ENCODE measurements at places on chromosomes 16 and 17.

- DNase-seq: no peak
Measured at GRCh38 chr17:1882836-1883235, 53.0 kb downstream of the RPA1 start.

- DNase-seq: no peak
Measured at GRCh38 chr17:69802045-69802740, 272.8 kb upstream of the KCNJ16 start.

DNA sequence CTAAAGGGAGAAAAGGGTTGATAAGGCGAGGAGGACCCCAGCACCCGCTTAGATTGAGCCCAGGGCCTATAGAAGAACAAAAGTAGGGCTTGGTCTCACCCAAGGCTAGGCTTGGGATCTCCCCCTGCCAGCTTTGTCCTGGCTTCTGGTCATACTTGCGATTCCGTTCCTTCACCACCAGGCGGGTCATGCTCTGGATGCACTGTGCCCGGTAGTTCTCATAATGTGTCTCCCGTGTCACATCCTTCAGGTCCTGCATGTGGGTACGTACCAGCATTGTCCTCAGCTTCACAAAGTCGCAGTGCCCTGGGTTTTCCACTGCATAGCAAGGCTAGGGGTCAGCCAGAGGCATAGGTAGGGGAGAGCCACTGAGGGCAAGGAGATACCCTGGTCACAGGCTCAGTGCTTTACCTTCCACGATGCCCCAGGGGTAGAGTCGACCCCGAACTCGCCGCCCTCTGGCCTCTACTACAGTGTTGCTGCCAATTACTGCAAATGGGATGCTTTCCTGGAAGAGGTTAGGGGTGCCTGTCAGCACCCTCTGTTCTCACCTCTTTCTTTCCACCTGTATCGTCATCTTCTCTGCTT is 6.5 kb upstream of the MTMR4 start:
- DNase-seq: no peak

DNA sequence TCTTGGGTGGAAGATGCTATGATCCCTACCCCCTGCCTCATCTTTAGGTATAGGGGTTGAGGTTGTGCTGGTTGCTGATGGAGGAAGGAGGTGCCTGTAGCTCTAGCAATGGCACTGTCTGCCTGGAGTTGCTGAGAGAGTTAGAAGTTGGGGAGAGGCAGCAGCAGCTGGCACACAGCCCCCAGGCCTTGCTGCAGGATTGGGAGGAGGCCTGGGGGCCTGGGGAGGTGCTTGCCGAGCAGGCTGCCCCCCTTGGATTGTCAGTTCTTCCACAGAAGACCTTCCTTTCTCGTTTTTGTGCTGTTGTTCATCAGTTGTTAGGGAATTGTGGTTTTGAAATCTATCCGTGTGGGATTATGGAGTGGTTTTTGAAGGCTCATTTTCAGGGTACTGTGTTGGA is 52.9 kb downstream of the SEC14L1 start:
- DNase-seq: no peak

DNA sequence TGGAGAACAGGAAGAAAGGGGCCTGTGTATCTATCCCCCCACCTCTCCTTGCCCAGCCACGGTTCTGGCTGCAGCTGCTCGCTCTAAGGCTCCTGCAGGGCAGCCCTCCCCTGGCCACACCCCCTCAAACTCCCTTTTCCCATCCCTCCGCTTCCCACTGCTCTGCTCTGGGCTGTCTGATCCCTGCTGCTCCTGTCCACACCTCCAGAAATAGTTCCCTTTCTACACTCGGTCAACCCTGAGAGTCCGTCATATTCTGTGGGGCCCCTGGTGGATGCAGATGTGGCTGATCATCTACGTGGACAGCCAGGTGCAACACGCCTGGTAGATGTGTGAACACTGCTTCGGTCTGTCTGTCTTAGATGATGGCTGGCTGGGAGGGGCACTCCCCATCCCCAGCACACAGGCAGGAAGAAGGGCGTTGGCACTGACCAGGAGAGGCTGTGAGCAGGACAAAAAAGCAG is 19.3 kb upstream of the KRT19 start:
- no peak for DNase-seq

DNA sequence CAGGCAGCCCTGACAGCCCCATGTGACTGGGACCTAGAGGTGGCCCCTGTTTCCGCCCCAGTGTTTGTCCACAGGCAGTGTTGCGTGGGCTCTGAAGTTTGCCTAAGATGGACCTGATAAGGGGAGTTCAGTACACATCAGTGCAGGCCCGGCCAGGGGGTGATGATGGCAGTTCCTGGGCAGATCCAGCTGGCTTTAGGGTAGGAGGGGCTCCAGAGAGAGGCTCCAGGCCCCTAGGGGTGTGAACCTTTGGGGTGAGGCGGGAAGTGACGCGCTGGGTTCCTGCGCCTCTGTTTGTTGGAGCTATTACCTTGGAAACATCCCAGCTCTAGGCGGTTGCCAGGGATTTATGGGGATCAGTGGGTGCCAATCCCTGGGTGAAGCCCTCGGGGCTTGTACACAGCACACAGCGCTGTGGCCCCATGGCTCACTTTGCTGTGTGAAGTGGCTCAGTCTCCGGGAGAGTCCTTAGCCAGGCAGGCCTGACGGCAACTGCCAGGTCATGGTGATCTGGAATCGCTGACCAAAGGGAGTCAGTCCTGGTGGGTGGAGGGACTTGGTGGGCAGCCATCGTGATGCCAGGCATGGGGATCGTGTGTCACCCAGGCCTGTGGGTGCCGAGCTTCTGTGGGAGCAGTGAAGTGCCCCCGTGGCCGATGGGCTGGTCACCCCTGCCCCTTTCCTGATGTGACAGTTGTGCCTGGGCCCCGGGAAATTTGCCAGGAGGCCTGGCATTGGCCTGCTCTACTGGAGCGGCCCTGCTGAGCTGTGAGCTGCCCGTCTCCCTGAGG is 146.1 kb downstream of the SEC14L1 start:
- no peak for DNase-seq

DNA sequence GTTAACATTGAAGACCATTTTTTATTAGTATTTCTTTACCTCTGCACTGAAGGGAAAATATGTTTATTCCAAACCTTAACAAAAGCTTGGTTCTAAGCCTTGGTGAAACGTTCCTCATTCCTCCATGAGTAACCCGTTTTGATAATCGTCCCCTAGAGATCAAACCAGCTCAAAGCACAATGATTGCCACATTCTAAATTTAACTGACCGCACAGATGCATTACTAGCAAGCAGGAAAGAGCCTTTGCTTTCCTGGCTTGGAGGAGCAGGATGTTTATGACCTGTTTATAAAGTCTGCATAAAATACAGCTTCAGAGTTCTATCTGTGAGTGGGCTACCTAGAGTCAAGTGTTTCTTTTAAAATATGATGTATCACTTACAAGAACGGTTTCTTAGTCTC is 193.8 kb downstream of the TMEM114 start:
- no peak for DNase-seq

- DNase-seq: peak; percentile 46
Measured at GRCh38 chr16:74709441-74709877, 8.8 kb upstream of the MLKL start.

DNA sequence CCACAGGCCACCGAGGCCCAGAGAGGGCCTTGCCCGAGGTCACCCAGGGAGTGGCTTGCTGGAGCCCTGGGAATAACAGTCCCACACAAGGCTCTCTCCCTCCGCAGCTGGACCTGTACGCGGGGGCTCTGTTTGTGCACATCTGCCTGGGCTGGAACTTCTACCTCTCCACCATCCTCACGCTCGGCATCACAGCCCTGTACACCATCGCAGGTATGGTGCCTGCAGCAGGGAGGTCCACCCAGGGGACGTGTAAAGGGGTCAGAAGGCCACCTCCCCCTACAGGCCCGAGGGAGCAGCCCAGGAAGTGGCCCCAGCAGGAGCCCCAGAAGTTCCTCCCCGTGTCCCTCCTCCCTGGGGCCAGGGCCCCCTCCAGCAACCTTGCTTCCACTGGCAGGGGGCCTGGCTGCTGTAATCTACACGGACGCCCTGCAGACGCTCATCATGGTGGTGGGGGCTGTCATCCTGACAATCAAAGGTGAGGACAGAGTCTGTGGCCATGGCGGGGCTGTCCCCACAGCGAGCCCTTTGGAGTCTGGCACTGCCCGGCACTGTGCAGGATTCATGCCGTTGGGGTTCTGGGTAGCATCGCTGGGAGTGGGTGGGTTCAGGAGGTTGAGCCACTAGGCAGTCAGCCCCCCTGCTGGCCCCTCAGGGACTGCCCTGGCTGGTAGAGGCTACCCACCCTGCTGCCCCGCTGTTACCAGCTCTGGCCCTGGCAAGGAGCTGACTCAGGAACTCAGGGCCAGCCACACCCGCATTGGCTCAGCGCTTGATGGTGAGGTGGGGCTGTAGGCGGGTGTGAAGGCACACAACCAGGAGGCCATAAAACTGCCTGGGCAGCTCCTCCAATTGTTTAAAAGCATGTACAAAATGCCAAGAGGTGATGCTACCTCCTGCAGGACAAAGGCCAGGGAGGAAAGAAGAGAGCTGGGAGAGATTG is 17.3 kb downstream of the SLC5A10 start:
- DNase-seq: no peak

DNA sequence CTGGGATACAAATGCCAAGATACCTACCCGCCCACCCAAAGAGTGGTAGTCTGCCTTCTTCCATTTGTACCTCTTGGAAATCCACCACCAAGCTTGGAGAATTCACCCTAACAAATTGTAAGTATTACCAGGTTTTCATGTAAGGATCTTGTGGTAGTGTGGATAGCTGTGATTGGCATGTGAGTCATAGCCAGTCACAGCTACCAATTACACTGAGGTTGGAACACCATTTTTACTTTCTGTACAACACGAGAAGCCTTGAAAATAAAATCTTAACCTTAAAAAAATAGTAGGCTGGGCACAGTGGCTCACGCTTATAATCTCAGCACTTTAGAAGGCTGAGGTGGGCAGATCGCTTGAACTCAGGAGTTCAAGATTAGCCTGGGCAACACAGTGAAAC is 18.5 kb upstream of the SLC35G3 start:
- DNase-seq: no peak

GRCh38 chr17:44361292-44362260 is 2.1 kb downstream of the FAM171A2 start:
- no peak for DNase-seq

DNA sequence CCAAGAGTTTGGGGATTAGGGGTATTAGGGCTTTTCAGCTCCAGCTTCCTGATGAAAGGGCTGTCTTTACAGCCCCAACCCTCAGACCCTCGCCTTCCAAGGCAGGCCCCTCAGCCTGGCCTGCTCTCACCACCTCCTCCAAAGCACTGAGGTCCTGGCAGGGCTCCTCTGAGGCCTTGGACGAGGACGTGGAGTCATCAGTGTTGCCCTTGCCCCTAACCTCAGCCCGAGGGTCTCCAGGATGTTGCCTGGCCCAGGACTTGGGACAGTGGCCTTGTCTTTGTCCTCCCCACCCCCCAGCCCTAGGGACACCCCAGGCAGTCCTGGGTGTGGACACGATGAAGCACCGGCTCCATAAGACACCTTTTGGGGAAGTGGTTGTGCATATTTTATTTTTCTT is 28.2 kb downstream of the B9D1 start:
- DNase-seq: no peak

DNA sequence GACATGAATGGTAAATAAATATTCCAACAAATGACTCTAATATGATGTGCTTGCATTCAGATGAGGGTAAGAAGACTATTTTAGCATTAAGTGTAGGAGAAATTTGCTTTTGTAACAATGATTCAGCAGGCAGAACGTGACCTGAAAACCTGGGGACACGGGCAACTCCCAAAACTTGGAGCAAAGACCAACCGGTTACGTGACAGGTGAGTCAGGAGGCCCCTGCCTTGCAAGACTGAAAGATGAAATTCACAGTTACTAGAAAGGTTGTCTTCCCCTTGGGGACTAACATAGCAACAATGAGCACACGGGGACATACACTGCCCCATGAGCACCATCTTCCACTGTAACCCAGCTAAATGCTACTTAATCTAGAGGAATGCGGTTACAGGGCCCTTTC is 33.5 kb upstream of the ERN1 start:
- DNase-seq: no peak

- no peak for DNase-seq
Measured at GRCh38 chr16:23826528-23827045, 9.2 kb upstream of the PRKCB start.

DNA sequence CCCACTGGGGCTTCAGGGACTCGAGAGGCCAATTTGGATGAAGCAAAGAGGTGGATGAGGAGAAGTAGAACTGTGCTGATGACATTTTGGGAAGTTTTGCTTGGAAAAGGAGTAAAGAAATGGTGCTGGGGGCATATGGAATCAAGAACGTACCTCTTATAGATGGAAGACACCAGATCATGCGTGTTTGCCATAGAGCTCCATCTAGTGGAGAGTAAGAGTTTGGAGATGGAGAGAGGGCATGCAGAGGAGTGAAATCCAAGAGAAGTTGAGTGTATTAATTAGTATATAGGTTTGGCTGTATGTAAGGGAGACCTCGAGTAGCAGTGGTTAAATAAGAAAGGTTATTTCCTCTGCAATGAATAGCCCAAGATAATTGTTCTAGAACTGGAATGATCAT is 56.0 kb downstream of the SHISA6 start:
- DNase-seq: no peak

DNA sequence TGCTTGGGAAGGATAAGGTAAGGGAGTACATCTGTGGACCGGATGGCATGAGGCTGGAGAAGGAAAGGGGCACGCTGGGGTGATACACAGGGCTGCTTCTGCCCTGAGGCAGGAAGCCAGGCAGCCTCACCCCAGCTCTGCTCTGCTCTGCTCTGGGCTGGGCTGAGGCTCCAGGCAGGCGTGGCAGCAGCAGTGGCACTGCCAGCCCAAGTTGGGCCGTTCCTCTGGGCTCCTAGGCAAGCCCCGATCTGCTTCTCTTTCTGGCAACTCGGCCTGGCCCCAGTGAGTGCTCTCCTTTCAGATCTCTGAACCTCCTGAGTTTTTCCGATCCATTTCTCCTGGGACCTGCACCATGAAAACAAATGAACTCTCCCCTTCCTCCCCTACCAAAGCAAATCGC is 44.9 kb downstream of the VAC14 start:
- no peak for DNase-seq

DNA sequence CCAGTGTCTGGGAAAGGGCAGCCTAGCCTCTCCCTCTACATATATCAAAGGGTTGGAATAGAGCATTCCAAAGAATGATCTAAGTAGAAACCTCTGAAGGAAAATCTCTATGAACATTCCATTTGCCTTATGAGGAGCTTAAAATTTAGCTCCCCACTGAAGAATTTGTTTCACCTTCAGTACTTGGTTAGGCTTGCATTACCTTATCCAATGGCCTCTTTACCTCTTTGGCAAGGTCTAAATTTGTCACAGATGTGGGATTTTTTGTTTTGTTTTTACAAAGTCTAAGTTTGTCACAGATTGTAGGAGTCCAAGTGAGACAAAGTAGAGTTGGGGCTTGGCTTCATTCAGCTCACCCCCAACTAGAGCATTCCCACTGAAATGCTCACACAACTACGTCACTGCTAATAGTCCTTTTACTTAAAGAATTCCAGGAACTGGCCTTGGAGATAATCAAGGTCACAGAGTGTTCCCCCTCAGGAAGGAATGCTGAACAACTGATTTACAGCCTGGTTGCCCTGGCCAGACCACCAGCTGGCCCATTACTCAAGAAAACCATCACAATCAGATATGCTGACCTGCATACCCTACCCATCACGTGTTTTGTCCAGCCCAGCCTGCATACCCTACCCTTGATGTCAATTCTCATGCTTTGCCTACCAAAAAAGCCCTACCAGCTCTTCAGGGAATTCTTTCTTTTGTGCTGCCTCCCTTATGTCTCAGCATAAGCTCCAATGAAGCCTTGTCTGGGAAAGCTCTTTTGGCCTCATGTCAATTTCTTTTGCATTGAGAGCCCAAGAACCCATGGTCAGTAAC is 26.5 kb upstream of the PPM1D start:
- no peak for DNase-seq
